RCC 7860 (cell line): ENCODE measurements at places on chromosomes 5 and 9.

DNA sequence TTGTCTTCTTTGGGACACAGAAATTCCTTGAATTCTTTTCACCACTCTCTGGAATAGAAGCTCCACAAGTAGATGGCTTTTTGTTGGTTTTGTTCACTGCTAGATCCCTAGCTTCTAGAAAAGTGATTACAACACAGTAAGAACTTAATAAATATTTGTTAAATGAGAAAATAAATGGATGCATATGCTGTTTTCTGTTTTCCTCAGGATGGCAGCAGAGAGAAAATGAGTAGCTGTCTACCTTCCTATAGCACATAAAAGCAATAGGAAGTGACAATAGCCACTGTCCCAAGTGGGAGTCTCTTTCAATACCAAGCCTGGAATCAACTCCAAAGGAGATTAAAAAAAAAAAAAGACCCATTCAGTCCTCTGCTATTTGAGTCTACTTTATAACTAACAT, 100.6 kb upstream of the NREP start:
- DNase-seq, result no peak

DNA sequence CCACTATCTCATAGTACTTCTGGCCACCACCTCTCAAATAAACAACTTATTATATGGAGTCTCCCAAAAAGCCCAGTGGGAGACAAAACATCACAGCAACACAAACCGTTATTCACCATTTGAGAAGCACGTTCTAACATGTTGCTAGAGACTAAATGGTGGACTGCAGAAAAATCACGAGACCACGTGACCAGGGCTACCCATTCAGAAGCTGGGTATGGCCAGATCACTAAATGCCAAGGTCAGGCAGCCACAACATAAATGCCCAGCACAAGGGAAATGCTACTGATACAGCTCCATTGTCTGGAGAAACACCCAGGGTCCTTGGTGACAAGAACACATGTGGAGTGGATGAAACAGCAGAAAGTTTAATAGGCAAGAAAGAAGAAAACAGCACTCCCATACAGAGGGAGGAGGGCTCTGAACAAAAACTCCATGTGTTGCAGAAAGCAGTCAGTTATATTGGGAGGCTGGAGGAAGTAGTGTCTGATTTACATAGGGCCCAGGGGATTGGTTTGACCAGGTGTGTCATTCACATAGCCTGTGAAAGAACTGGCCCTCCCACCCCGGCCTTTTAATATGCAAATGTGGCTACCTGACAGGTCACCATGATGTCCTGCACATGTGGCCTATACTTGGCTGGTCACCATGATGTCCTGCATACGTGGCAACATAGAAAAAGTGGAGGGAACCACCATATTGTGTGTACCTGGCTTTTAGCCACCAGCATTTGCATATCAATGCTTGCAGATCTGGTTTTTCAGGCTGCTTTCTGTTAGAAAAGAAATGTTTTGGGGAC, 97.2 kb downstream of the TRIM36 start:
- no peak for DNase-seq

GRCh38 chr5:116553366-116553765, 21.3 kb downstream of the SEMA6A start:
- no peak for DNase-seq

GRCh38 chr9:77455312-77455927, 192.7 kb downstream of the GNA14 start:
- no peak for DNase-seq

DNA sequence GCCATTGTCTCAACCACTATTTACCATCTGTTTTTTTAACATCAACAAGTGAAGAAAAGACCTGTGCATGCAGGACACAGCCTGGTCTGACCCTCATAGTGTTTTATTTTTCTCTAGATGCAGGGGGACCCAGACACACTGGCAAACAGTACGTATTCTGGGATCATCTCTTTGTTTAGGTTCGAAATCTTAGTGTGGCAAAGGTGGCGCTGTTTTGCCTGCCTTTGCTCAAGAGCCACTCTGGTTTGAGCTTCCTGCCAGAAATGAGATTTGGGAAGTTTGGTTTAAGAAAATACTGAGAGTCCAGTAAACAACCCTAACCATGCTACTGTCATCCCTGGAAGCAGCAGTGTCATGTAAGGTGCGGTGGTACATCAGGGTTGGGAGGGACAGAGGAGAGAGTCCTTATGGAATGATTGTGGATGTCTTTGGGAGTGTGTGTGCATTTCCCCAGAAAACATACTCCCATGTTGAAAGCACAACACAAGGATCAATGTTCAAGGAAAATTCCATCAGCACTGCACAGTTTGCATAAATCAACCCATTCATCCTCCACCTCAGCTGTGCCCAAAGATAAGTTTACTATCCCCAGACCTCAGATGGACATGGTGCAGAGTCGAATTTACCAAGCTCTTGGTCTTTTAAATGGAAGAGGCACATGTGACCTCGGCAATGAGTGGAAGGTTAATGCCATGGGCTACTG, 34.0 kb upstream of the FLT4 start:
- no peak for DNase-seq

GRCh38 chr9:93451849-93452709, 594 bp downstream of the FAM120A start:
- peak; percentile 21 for DNase-seq

DNA sequence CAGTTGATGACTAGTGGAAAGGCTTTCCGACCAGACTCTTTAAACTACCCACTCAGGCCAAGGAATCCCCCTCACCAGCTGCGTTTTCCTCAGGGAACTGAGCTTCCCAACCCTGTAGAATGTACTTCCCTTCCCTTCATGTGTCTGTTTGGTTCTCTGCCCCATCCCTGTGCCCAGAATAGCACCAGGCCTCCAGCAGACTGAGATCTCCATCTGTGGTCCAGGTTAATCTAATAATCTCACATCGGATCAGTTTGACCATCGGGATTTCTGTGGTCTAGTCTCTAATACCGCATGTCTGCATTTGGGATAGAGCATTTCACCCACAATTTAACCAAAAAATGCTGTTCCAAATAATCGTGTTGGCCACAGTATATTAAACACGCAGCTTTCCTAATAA, 237.2 kb downstream of the ROR2 start:
- DNase-seq, result no peak

GRCh38 chr5:135710045-135710675, 124.3 kb upstream of the SLC25A48 start:
- no peak for DNase-seq

GRCh38 chr9:123756484-123757106, 173.3 kb downstream of the DENND1A start:
- no peak for DNase-seq

- DNase-seq, result no peak
These were observed 43.1 kb upstream of the NAA35 start for GRCh38 chr9:85897848-85898247.

DNA sequence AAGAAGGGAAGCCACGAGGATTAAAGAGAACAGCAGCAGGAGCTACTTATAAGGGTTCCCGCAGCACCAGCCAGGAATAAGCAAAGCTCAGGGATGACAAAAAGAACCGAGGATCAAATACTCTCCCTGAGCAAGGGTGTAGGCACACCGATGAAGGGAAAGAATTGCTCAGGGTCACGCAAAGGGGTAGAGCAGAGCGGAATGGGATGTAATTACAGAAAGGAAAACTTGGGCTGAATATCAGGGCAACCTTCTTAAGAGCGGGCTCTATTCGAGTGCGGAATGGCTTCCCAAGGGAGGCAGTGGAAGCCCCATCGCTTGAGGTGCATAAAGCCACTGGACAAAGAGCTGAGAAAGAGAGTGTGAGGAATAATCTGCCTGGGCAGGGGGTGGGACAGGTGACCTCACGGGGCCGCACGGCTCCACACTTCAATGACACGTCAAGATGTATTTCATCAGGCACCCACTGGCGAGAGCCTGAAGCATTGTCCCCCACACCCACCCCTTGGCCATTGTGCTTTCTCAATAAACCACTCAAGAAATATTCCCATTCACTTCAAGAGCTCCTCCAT, 162.2 kb downstream of the EBF1 start:
- DNase-seq, result no peak

DNA sequence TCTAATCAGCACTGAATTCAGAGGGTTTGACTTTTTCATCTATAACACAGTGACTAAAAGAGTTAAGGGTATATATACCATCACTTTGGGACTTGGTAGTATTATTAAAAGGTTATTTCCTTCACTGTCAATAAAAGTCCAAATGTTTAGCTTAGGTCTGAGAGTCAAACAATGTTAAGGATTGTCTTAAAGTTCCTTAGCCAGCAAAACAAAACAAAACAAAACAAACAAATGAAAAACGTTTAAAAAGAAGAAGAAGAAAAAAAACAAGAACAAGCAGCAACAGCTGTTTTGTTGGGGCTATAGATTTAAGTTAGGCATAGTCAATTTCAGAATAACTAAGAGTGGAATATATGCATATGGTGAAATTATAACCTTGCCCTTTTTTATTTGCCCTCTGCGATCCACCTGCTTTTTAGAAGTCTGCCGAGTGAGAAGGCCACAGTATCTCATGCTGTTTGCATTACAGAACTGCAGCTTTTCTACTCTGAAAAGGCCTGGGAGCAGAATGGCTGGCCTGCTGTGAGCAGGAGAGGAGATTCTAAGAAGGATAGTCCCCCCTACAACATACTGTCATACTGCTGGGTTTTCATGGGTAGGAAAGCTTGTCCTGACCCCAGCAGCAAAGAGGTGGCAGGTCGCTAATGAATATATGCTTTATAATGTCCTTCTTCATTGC, 141.7 kb downstream of the NTRK2 start:
- no peak for DNase-seq

GRCh38 chr5:77881528-77881927, 105.4 kb upstream of the TBCA start:
- no peak for DNase-seq

DNA sequence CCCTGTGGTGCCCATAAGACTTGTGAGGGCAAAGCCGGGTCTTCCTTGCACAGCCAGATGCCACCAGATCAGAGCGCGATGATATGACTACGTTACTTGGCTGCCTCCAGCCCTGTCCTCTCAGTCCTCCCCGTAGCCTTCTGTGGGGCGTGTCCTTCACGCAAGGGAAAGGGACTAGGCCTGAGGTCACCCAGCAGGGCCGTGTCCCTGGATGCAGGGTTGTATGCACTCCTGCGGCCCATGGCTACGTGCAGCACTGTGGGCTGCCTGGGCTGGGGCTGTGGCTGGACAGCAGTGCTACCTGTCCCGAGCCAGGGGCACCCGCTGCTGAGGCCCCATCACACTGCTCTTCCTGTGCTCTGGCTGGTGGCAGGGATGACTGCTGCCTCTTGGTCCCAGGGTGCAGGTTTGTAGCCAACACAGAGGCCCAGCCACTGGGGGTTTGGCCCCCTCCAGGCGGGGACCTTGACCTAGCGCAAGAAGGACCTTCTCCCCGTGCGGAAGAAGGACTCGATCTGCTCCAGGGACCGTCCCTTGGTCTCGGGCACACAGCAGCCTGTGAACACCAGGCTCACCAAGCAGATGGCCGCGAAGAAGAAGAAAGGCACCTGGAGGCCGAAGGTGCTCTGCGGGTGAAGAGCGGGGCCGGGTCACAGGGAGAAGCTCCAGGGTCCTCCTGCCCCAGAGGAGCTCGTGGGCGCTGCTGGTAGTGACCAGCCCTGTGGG, 7.2 kb downstream of the SLC2A6 start:
- no peak for DNase-seq

GRCh38 chr5:81971111-81971711, 612 bp upstream of the ATG10 start:
- no peak for DNase-seq

DNA sequence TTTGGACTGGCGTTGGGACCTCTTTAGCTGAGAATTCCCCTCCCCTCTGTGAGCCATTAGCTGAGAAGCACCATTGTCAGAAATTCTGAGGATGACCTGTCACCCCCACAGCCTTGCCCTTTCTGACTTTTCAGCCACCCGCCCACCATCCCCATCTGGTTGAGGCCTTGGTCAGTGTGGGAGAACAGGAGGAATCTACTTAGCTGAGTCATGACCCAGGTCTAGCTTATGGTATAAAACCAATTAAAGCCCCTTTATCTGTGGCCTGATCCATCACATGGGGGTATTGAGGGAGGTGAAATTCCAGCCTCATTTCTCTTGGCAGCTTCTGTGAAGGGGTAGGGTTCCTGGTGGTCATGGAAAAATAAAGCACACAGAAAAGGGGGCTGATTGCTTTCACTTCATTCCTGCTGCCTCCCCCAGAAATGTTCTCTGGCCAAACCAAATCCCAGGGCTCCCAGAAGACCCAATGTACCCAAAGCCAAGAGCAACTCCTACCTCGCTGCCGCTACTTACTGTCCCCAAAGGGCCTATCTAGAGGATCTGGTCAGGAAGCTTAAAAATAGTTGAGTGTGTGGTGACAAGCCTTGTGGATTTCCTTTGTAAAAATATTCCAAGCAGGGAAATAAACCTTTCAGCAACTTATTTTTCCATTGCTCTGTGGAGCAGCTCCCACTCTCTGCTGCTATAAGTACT, 174.8 kb upstream of the TNC start:
- no peak for DNase-seq

DNA sequence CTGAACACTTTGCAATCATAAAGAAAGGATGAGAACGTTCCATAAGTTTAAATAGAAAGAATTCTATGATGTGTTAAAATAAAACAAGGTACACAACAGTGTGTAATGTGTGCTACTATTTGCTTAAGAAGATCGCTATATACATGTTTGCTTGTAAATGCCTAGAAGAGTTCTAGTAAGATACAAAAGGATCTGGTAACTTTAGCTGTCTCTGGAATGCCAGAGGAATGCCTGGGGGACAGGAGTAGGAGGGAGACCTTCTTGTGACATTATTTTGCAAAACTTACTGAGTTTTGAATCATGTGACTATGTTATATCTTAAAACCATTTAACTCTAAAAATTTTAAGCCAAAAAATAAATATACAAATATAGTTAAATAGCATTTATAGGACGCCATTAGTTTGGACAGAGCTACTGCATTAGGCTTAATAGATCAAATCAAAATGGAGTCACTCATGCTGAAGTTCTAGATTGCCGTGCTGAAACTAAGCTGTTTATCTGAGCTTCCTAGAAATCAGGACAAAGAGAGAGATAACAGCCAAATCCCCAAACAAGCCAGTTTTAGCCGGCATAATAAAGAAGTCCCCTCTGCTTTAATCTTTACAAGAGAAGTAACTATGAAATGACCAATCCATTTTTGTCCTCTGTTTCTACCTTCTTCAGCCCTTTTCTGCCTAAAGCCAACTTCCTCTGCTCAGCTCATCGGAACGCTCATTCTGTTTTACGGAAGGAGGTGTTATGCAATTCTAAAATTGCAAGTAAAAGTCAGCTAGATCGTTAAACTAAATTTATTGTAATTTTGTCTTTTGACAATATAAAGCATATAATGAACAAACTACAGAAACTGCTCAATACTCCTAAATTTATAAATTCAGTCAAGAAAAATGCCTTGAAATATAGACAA, 44.8 kb downstream of the LIX1 start:
- no peak for DNase-seq

GRCh38 chr9:6090277-6091210, 75.1 kb upstream of the RANBP6 start:
- no peak for DNase-seq

GRCh38 chr5:158599157-158599556, 500.6 kb downstream of the EBF1 start:
- DNase-seq, result no peak

GRCh38 chr5:8727396-8727795, 818.5 kb downstream of the SEMA5A start:
- DNase-seq, result no peak
